Glutamatergic neuron (in vitro differentiated cells): ENCODE measurements at places on chromosomes 12 and 14. TPM values are rescaled to one million over a fixed set of nuclear protein-coding genes. Genes with fewer than 3 reads are reported as not detected.

The SYNDIG1L gene
- 1.5 TPM for total RNA-seq

The SLCO1B3 gene
- not detected for total RNA-seq

The TSPAN8 gene
- 1.6 TPM for total RNA-seq

- DNase-seq, result no peak
These were observed 7.4 kb downstream of the PYGL start for GRCh38 chr14:50936882-50937281.

- no peak for DNase-seq
These were observed 1.5 kb downstream of the CHD4 start for GRCh38 chr12:6605421-6606330.

DNA sequence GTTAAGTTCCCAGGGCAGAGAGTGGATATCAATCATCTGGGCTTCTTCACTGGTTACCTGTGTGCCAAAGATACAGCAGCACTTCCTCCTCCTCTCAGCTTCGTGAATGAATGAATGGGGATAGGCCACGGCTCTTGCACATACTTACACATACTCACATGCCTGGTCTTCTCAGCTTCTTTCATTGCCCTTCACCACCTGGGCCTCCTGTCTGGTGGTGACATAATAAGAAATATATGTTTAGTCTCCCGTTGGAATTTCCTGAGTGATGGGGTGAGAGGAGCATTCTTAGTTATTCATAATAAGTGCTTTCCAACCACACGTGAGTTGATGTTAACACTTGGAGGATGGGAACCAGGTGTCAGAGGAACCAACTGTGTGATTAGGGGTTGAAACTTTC lies 268.1 kb upstream of the RMST start:
- no peak for DNase-seq

DNA sequence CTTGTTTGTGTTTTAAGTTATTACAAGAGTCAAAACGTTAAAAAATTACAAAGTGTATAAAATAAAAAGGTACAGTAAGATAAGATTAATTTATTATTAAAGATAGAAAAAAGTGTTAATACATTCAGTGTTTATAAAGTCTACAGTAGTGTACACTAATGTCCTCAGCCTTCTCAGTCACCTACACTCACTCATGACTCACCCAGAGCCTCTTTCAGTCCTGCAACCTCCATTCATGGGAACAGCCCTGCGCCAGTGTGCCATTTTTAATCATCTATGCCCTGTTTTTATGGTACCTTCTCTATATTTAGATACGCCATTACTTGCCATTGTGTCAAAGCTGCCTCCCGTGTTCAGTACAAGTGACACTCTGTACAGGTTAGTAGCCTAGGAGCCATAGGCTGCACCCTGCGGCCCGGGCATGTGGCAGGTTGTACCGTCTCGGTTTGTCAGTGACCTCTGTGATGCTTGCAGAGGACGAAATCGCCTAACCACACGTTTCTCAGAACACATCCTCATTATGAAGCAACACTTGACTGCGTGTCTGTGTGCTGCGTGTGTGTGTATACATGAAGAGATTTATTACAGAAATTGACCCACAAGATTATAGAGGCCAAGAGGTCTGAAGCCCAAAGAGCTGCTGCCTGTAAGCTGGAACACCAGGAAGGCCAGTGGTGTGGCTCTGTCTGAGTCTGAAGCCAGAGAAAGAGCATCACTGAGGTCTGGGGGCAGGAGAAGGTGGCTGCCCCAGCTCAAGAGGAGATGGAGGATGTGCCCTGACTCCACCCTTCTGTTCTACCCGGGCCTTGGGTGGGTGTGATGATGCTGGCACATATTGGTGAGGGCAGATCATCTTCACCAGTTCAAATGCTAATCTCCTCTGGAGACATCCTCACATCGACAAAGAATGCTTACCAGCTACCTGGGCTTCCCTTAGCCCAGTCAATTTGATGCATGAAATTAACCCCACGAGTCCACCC lies 116.6 kb upstream of the C14orf180 start:
- DNase-seq, result no peak

- no peak for DNase-seq
These were observed 28.6 kb upstream of the RND1 start for GRCh38 chr12:48894271-48894670.

DNA sequence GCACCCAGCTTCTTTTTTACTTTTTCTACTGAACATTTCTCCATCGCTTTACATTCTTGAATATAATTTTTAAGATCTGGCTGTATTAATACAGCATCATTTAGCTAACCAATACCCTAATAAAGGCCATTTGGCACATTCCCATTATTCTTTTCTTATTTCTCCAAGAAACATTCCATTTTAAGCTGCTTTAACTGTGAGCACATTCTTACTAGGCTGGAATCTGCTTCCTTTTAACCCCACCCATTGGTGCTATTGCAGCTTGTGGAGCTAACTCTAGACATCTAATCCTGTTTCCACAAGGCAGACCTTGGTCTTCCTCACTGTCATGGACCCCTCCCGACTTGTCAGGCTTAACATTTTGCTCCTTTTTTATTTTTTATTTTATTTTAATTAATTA lies 15.2 kb downstream of the CALM1 start:
- no peak for DNase-seq

GRCh38 chr14:90294872-90295271 lies 36.9 kb downstream of the NRDE2 start:
- DNase-seq, result no peak

- DNase-seq, result no peak
These were observed 245.5 kb downstream of the RBM19 start for GRCh38 chr12:113720629-113721028.

GRCh38 chr12:122836027-122836921 lies 1.0 kb downstream of the HIP1R start:
- no peak for DNase-seq

DNA sequence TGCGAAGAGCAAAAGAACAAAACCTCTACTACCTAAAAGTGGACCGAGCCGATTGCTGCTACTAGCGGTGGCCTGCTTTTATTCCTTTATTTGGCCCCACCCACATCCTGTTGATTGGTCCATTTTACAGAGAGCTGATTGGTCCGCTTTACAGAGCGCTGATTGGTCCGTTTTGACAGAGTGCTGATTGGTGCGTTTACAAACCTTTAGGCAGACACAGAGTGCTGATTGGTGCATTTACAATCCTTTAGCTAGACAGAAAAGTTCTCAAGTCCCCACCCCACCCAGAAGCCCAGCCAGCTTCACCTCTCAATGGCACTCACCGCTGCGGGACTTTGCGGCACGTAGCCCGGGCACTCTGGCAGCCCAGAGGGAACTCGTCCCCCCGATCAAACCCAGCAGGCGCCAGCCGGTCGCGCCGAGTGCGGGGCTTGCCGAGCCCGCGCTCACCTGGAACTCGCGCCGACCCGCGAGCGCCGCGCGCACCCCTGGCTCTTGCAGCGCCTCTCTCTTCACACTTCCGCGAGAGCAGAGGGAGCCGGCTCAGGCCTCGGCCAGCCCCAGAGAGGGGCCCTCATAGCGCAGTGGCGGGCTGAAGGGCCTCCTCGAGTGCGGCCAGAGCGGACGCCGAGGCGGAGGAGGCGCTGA lies 8.7 kb upstream of the FGD4 start:
- DNase-seq, result no peak

- DNase-seq, result no peak
These were observed 21.6 kb upstream of the MED13L start for GRCh38 chr12:116299064-116299463.

- DNase-seq, result no peak
These were observed 39.3 kb upstream of the FRMD6 start for GRCh38 chr14:51612449-51612848.

DNA sequence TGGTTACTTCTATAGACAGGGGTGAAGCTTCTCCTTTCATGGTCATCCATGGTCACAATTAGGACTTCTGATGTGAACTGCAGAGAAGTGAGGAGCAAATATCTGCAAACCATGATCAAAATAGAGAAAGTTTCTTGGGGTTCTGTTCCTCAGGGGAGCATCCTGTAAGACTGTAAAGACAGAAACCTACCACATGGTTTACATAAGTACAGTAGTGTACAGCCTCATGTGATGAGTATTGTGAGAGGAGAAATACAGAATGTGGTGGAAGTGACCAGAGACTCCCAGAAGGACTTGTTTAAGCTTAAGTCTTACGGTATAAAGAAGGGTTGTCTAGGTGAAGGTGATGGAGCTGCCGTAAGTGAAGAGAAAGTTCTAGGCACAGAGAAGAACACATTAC lies 484.7 kb downstream of the LRIG3 start:
- DNase-seq, result no peak

- no peak for DNase-seq
These were observed 27.5 kb upstream of the CDKN3 start for GRCh38 chr14:54369343-54369742.

GRCh38 chr14:87018294-87018693 lies 974.7 kb downstream of the GALC start:
- DNase-seq, result no peak

- DNase-seq, result no peak
These were observed 81.5 kb upstream of the OSBPL8 start for GRCh38 chr12:76641073-76641472.
